ENCODE measurements at places on chromosomes 2 and 18.

DNA sequence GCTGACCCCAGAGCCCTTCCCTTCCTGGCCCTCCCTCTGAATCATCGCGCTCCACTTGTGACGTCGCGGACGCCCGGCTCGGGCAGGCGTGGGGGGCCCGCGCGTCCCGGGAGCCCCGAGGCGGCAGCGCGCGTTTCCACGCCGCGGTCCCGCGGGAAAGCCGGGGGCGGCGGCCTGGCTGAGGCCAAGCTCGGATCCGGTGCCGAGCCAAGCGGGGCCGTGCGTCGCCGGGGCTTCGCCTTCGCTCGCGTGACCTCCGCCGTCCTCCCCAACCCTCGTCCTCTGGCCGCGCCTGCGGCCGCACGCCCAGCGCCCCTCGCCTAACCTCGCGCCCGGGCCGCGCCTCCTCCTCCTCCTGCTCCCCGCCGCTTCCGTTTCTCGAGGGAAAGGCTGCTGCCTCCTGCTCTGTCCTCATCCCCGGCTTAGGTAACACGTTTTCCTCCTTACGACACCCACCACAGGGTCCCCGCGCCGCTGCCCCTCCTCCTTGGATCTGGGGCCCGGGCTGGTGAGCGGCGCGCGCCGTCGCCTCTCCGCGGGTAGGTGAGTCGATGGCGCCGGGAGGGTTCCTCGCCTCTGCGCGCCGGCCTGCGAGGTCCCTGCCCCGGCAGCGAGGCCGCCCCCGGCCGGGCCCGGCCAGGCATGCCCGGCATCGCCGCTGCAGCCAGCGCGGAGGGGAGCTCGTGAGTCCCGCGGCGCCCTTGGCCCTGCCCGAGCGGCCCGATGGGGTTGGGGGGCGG lies at the start of gene INPP1:
Gene INPP1, plus strand, starts transcription at position 54 of the 740 bp plus-strand sequence. CDS start 16,514 bp downstream, outside the sequence.
- DNase-seq, result no peak

DNA sequence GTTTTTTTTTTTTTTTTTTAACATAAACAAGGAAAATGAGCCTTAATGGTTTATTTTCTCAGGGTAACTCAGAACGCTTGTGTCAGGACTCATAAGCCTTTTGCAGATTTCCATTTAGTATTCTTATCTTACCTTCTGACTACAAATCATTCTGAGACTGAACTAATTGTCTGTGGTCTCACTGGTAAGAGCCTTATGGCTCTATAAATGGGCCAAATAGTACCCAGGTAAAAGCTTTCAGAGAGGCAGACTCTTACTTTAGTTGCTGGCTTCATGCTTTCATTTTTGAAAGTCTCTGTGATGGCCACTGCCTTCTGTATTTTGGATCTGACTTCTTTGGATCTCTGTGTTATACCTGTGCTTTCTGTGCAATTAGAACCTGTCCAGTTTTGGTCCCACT lies 403.4 kb downstream of the RIT2 start:
- DNase-seq, result no peak

- DNase-seq, result no peak
These were observed 362.9 kb downstream of the ZEB2 start for GRCh38 chr2:144156736-144157640.

GRCh38 chr18:59123588-59124369 lies 15.9 kb upstream of the SEC11C start:
- no peak for DNase-seq

- no peak for DNase-seq
These were observed 219.3 kb downstream of the SPP2 start for GRCh38 chr2:234269769-234270204.

- DNase-seq, result no peak
These were observed 80.6 kb downstream of the MOGAT1 start for GRCh38 chr2:222751821-222752719.

- DNase-seq, result no peak
These were observed 107.6 kb downstream of the HAUS1 start for GRCh38 chr18:46211816-46212215.

DNA sequence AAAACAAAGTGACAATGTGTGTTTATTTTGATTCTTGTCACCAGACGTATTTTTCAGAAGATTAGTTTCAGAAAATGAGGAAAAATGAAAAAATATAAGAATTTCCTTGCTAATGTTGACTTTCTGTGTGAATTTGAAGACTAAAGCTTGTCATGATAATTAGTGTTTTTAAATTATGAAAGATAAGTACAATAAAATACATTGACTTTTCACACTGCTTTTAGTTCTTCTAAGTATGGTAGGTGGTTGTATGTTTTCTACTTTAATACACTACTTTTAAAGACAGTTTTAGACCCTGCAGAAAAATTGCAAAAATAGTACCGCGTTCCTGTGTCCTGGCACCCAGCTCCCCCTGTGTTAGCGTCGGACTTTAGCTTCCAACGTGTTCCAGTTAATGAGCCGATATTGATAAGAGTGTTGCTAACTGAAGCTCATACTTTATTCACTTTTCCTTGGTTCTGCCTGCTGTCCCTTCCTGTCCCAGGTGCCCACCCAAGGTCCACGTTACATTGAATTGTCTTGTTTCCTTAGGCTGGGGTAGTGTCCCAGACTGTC lies 695 bp downstream of the RBFA start:
- DNase-seq, result no peak

DNA sequence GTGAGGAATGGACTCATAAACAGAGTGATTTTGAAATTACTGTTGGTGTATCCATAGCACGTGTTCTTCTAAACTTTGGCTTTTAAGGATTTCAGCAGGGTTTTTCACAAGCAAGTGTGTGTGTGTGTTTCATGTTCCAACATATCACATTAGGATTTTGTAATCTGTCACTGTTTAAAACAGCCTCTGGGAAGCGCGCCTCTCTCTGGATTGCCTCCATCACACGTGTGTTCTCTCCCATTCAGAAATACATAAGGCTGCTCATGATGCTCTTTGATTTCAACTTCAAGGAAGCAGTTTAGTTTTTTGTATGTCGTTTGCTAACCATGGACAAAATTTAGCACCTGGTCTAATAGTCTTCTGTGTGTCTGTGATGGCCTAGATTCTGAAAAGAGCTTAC lies 370.4 kb downstream of the MTX2 start:
- DNase-seq, result no peak

- DNase-seq, result peak; percentile 62
These were observed 384.0 kb downstream of the NBAS start for GRCh38 chr2:15177103-15177502.

GRCh38 chr18:79786786-79787526 lies 10.8 kb upstream of the KCNG2 start:
- DNase-seq, result no peak

DNA sequence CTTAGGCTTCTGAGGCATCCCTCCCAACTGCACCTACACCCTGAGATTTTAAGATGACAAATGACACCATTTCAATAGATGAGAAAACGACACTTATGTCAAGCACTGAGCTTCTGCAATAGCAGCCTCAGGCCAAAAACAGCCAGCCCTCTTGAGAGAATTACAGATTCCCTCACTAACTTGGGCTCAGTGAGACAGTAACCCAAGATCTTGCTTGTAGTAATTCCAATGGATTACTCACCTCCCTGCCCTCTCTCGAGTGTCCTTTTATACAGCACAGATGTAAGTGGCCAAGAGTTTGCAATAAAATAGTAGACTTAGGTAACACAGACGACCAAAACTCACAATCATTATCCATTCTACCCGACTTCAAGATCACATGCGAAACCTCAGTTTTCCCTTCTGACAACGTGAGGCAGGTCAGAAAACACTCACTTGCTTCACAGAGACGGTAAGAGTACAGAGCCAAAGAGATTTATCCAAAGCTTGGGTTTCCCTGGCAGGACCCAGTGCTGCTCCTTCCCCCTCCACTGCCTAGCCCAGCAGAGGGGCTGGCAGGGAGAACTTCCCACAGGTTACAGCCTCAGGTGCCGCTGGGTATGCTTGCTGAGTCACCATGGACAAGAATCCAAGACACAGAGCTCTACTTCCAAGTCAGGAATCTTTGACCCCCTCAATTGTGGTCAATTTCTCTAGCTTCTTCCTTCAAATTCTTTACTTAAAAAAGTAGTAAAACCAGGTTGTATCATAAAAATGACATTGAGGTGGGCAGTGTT lies 181.4 kb downstream of the MYO5B start:
- DNase-seq, result no peak

DNA sequence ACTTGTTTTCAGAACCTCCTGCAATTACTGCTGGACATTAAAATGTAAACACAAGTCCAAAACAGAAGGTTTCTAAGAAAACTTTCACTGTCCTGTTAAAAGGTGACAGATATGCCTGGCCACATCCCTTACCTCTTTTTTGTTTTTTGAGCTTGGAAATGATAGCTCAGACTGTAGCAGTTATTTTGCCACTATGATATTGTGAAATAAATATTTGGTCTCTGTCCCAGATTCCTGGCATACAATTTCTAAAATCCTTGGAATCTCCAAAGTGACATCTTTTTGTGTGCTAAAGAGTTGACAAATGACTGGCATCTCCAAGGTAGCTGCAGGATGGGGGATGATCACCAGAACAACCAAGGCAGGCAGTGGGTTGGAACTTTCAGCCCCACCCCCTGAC lies 16.8 kb downstream of the TPGS2 start:
- DNase-seq, result no peak

DNA sequence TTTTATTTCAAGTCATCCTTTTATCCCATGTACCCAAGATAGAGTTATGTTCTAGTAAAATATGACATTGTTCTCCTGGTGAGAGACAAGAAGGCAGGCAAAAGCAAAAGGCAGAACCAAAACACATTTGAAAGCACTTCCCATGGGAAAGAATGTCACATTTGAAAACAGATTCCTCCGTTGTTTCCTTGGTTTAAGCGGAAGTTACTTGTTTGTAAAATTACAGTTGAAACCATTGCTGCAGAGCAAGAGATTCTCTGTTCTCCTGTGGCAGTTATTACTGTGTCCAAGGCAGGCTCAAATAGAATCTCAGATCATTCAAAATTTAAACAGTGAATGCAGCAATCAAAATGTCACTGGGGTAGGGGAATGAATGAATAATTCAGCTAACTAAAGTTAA lies 149.6 kb downstream of the MTCL1 start:
- no peak for DNase-seq

- DNase-seq, result no peak
These were observed 70.0 kb downstream of the HS1BP3 start for GRCh38 chr2:20580690-20581437.

DNA sequence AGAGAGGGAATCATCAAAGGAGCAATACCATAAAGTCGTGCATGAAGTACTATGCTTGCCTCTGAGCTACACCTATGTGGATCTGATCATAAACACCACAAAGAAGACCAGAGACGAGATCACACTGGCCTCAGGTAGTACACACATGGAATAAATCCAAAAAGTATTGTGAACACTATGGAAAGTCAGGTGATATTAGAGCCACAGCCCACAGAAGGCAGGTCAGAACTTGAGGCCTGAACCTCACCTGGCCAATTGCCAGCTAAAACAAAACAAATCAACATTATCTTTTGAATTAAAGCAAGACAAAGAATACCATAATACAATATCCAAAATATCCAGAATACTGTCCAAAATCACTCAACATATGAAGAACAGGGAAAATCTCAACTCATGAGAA lies 371.1 kb downstream of the NCKAP5 start:
- no peak for DNase-seq

- DNase-seq, result no peak
These were observed 7.8 kb upstream of the NT5DC4 start for GRCh38 chr2:112712903-112713584.

DNA sequence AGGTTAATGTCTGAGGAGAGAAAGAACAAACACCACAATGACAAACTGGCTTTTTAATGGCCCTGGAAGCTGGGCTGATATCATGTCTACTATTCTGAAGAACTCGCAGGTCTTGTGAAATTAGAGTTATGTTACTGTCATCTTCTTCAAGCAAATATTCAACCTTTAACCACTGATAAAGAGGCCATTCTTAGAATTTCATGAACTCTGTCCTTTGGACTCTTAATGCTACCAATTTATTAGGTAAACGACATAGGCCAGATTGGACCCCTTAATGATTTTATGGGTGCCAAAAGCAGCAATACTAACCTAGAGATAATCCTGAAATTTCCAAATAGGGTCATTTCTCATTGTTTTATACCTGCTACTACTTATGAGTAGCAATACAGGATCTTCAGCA lies 109.0 kb upstream of the ACVR1C start:
- DNase-seq, result no peak

DNA sequence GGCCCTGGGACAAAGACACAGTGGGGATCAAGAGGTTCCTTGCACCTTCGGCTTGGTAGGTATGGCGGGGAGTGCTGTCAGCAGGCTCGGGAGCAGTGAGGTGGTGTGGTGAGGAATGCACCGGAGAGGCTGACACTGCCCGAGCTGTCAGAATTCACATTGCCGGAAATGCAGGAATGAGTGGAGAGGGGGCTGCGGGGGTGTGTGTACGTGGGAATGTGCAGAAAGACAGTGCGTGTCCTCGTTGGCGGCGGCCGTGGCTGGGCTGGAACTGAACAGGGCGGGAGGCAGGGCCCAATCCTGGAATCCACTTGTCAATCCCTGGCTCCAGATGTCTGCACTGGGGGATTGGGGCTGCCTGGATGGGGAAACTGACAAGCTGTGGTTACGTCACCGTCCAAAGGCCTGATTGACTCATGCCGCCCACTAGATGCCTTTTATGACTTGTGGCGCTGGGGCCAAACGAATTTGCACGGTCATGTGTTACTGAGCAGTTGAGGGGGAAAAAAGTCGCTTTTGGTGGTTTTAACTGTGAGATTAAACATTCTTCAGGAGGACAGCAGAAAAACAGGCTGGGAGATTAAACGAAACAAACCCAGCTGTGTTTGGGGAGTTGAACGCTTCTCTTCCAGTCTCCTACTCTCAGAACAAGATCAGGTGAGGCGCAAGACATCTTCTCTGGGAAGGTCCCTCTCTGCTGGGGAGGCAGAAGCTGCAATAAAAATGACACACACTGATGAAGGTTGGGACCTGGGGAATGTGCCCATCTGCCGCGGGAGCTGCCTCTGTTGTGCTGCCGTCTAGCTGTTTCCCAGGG lies 189.4 kb upstream of the GLI2 start:
- DNase-seq, result no peak

DNA sequence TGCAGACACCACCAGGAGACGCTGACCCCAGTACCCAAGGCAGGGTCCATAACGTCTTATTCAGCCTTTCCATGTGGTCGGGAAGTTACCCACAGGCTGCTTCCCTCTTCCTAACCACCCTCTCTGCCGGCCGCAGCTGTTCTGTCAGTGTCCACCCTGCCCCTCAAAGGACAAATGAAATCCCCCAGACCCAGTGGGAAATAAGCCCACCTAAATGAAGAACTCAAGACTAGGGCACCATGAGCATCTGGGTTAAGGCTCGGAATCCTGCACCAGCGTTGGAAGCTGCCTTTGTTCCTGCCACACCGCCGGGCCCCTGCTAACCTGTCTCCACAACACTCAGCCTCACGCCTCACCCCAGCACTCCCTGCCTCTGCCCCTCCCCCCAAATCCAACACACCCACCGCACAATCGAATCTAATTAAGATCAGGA lies 21.7 kb downstream of the BCL11A start:
- DNase-seq, result no peak

DNA sequence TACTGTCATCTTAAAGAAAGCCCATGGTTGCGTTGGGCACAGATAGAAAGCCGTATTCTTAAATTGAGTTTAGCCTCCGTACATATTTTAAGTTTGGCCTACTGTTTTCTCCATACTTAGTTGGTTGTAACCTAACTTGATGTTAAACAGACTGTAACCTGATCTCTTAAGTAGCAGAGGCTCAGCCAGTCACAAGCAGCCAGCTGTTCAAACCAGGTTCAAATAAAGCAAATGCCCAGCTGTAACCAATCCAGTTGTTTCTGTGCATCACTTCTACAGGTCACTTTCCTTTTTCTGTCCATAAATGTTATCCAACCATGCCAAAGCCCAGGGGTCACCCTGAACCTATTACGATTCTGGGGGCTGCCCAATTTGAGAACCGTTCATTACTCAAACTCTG lies 10.0 kb upstream of the THADA start:
- no peak for DNase-seq

GRCh38 chr18:12540751-12541150 lies 117.2 kb downstream of the SPIRE1 start:
- DNase-seq, result no peak

- no peak for DNase-seq
These were observed 908 bp downstream of the STAT1 start for GRCh38 chr2:191012845-191013681.
